ENCODE measurements at places on chromosomes 12 and 14. TPM values are rescaled to one million over a fixed set of nuclear protein-coding genes. Genes with fewer than 3 reads are reported as not detected.
A peak's percentile ranks its signal among the peaks of the same experiment; 100 is the strongest.

GRCh38 chr12:55932551-55932910 is 1.6 kb downstream of the DGKA start:
- no peak for DNase-seq

DNA sequence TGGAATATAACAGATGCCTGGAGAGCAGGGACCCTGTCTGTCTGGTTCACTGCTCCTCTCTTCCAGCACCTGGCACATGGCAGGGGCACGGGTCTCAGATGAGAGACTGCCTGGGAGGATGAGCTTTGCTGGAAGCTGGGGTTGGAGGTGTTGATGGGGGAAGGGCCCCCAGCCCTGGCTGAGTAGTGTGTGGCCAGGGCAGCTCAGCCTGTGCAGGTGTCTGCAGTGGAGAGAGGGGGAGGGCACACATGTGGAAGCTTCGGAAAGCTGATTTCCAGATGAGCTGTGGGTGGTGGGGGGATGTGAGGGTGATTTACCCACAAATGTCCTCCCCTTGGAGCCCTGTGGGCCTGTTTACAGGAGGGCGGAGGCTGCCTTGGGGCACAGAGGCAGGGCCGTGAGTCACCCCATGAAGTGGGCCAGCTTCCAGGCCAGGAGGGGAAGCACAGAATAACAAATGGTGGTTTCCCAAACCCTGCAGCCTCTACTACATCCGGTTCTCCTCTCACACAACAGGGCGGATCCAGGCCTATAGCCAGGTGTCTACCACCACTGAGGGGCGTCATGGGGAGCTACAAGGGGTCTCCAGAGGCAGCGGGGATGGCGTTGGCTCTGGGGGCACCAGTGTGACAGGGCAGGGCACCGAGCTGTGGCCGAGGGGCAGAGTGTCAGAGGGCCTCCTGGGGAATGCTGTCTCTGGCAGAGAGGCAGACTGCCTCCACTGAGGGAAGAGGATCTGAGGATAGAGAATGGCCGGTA is 11.0 kb downstream of the KRT7 start:
- DNase-seq: no peak

GRCh38 chr12:81417056-81417455 is 339.2 kb downstream of the ACSS3 start:
- DNase-seq: no peak

GRCh38 chr12:83634726-83635267 is 948.1 kb downstream of the TMTC2 start:
- DNase-seq: no peak

DNA sequence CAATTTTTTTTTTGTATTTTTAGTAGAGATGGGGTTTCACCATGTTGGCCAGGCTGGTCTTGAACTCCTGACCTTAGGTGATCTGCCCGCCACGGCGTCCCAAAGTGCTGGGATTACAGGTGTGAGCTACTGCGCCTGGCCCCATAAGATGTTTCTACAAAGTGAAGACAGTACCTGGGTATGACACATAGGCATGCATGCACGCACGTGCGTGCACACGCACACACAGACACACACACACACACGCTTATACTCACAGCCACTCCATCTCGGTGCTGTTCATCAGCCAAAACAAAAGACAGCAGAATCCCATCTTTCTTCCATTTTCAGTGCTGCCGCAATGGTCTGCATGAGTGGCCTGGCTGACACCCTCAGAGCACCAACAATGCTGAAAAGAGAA is 63.9 kb downstream of the VCPKMT start:
- no peak for DNase-seq

DNA sequence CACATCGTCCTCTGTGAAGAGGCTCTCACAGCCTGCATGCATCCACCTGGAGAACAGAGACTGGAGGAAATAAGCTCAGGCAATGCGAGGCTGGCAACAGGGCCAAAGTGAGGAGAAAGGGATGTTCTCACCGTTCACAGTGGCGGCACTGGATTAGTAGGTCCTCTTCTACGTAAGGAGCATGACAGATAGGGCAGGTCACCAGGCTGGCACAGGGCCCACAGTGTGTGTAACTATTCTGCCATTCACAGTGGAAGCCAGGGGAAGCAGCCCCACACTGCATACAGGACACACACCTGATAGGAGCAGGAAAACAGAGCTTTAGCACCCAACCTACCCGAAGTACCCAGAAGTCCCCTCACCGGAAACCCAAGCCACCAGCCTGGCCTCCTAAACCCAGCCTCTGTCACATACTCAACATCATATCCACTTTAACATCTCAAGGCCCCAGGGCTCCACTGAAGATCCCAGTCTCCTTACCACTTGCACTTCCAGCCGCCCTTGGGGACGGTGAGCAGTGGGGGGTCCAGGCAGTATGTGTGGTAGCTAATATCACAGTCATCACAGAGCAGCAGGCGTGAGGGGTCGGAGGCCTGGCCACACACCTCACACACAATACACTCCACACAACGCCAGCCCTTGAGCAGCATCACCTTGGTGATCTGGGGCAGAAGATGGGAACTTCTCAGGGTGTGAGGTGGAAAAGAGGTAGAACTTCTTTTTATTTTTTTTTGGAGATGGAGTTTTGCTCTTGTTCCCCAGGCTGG is 14.3 kb downstream of the KMT2D start:
- DNase-seq: no peak

DNA sequence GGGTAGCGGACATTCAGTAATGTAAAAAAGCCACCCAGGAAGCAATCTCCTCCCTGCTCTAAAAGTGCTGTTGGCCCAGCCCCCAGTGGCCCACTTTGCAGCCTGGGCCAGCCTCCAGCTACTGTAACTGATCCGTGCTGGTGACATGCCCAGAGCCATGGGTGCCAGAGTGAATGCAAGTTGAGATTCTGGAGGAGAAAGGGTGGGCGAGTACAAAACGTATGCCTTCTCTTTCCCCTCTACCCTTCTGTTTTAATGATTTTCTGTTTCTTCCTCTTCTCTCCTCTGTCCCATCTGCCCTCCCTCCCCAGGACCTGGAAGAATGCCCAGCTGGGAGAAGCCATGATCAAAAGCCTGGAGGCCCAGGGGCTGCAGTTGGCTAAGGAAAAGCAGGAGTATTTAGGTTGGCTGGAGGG is 16.9 kb downstream of the PLEKHD1 start:
- no peak for DNase-seq

DNA sequence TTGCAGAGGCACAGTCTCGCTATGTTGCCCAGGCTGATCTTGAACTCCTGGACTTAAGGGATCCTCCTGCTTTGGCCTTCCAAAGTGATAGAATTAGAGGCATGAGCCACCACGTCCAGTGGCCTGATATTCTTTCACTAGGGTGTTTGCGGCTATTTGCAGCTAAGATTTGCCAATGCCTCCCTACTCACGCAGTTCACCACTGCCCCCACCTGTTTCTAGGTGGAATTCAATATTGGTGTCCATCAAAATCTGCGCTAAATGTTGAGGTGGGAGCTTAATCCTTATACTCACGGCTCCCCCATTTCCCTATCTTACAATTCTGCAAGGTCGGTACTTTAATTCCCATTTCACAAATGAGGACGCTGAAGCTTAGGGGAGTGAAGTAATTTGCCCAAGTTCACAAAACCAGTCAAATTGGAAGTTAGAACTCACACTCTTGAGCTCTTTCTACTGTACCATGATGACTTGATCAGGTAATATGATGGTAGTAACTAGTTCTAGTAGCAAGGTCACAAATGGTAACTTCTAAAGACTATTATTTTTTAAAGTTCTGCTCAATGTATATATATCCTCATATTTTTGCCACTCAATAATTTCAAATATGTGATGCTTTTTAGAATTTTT is 22.1 kb upstream of the LRRC9 start:
- DNase-seq: peak; percentile 2

GRCh38 chr12:130498589-130499385 is 161.1 kb downstream of the PIWIL1 start:
- DNase-seq: no peak

DNA sequence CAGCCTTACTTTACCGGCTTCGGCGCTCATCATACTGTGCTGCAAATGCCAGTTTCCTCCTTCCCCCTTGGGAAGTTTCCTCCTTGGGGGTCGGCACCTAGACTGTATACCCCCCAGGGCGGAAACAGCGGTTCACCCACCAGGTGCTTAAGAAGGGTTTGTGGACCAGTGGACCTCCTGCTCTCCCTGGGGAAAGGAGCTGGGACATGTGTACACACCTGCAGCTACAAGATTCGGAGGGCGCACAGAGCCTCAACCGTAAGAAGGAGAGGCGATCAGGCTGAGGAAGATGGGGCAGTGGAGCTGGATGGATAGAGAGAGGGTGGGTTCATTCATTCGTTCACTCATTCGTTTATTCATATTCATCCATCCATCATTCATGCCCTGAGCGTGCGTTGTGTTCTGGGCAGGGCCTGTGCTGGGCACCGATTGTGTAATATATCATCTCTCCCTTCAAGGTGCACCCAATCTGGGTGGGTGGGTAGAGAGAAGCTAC is 717 bp upstream of the ZNF839 start:
- DNase-seq: no peak

- no peak for DNase-seq
These were observed 25.1 kb upstream of the ATF7IP start for GRCh38 chr12:14340371-14340770.

- DNase-seq: no peak
These were observed 185.8 kb upstream of the NUDT4 start for GRCh38 chr12:93191956-93192355.

- no peak for DNase-seq
These were observed 64.9 kb downstream of the RIN3 start for GRCh38 chr14:92578511-92578910.

DNA sequence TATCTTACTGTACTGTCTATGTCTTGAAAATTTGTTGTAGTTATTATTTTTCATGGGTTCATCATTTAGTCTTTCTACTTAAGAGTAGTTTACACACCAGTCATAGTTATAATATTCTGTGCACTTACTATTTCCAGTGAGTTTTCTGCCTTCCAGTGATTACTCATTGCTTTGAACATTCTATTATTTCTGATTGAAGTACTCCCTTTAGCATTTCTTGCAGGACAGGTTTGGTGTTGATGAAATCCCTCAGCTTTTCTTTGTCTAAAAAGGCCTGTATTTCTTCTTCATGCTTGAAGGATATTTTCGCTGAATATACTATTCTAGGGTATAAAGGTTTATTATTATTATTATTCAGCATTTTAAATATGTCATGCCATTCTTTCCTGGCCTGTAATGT is 66.8 kb downstream of the TSPAN8 start:
- no peak for DNase-seq

DNA sequence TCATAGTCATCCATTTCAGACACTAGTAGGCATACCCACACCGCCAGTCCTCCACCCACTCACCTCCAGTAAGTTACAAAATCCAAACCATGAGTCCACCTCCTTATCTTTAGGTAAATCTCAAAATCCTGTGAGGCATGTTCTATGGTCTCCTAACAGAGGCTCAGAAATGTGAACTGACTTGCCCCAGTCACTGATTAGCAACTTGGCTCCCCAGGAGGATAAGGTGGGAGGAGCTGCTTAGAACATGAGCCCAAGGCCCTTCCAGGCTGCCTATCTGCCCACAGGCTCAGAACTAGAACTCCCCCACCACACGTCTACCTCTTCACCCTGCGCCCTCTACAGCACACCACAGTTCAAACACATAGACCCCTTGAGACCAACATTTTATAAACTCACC is 19.9 kb downstream of the SETD3 start:
- DNase-seq: no peak

DNA sequence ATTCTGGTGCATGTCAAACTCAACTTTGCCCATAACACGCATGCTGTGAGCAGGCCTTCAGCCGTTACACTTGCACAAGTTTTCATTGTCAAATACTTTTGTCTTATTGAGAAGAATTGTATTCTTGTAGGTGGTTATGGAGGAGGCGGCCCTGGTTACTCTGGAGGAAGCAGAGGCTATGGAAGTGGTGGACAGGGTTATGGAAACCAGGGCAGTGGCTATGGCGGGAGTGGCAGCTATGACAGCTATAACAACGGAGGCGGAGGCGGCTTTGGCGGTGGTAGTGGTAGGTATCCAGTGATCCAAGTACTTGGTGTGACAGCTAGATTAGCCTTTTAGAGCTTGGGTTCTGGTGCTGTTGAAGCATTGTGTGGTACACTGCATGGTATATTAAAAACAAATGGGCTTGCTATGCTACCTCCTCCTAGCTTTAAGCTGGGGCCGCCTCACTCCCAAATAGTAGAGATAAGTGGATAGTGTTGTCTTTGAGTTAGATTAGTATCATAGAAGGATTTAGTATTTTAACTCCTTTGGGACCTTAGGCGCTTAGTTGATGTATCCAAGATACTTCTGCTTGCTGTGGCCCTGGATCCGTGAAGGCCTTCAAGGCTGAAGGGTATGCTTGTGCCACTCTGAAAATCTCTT is 2.5 kb downstream of the HNRNPA1 start:
- DNase-seq: no peak

DNA sequence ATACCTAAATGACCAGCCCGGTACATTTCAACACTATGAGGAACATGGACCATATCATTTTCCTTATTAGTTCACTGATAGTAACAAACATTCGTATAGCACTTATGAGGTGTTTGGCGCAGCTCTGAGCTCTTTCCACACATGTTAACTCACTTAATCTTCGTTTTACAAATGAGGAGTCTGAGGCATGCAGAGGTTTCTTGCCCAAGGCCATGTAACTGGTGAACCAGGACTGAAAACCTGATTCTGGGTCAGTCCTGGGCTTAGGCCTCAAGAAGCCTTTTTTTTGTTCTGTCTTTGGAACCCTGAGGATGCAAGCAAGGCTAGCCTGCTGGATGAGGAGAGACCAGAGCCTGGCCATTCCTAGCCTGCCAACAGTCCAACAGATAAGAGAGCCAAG is 55.0 kb downstream of the C14orf132 start:
- no peak for DNase-seq

- DNase-seq: no peak
These were observed 42.1 kb upstream of the GPR132 start for GRCh38 chr14:105107351-105107750.

DNA sequence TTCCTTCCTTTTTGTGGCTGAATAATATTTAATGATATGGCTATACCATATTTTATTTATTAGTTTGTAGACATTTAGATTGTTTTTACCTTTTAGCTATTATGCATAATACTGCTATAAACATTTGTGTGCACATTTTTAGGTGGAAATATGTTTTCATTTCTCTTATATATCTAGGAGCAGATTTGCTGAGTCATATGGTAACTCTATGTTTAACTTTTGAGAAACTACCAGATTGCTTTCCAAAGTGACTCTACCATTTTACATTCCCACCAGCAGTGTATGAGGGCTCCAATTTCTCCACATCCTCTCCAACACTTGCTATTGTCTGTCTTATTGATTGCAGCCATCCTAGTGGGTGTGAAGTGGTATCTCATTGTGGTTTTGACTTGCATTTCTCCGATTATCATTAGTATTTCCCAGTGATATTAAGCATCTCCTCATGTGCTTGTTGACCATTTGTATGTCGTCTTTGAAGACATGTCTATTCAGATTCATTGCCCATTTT is 160.2 kb downstream of the KICS2 start:
- no peak for DNase-seq

GRCh38 chr14:65412032-65412846 is at the start of gene FUT8:
Gene FUT8, plus strand, starts transcription at chr14:65412730. Its CDS starts 148,834 bp downstream, at chr14:65561564.
- DNase-seq: peak; percentile 91

GPD1 gene
- 72.2 TPM for polyA plus RNA-seq

PMCH gene
- 0.38 TPM for polyA plus RNA-seq

CCNB1IP1 gene
- 115 TPM for polyA plus RNA-seq

CIROP gene
- polyA plus RNA-seq: 0.11 TPM

PYM1 gene
- polyA plus RNA-seq: 34.9 TPM

PTCSC3 gene
- not detected for polyA plus RNA-seq

GOLT1B gene
- 38.6 TPM for polyA plus RNA-seq

PLBD1 gene
- polyA plus RNA-seq: 56.7 TPM

SAV1 gene
- polyA plus RNA-seq: 38.1 TPM

PITPNM2 gene
- polyA plus RNA-seq: 6.4 TPM

AKAP6 gene
- 2.5 TPM for polyA plus RNA-seq

KRT74 gene
- not detected for polyA plus RNA-seq

LHX5 gene
- not detected for polyA plus RNA-seq

HOXC9 gene
- 29.2 TPM for polyA plus RNA-seq

CCDC38 gene
- polyA plus RNA-seq: not detected

RGS6 gene
- polyA plus RNA-seq: 1.1 TPM

HNRNPA1 gene
- 3,736 TPM for polyA plus RNA-seq

Data from left renal pelvis (tissue), 4 donors.